Endothelial cell (in vitro differentiated cells): ENCODE measurements at places on chromosomes 5 and 9. TPM values are rescaled to one million over a fixed set of nuclear protein-coding genes. Genes with fewer than 3 reads are reported as not detected.
A peak's percentile ranks its signal among the peaks of the same experiment; 100 is the strongest.

DNA sequence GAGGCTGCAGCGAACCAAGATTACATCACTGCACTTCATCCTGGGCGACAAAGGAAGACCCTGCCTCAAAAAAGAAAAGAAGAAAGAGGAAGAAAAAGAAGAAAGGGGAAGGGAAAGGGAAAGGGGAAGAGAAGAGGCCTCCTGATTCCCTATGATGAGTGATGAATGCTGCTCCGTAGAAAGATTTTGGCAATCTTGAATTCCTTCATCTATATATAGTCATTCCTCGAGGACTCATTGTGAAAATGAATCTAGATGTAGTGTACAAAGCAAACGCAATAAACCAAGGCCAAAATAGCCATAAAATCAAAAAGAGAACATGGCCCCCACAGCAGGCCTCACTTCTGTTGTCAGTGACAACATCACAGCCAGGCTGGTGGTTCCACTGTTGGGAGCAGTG is 218.0 kb downstream of the DCP2 start:
- DNase-seq, result no peak
- H3K27me3 ChIP-seq, result peaks cover 4% of the 10 kb centered on the region
- peak overlapping the region; percentile 43 for H3K4me3 ChIP-seq
- no peak overlapping the region for H3K27ac ChIP-seq
- H3K36me3 ChIP-seq, result peaks cover 22% of the 10 kb centered on the region

- no peak overlapping the region for H3K4me3 ChIP-seq
- H3K27ac ChIP-seq, result no peak overlapping the region
- H3K36me3 ChIP-seq, result no peaks in the 10 kb centered on the region
- H3K4me1 ChIP-seq, result peaks cover 2% of the 10 kb centered on the region
- no peaks in the 10 kb centered on the region for H3K27me3 ChIP-seq
Measured at GRCh38 chr9:72681283-72681630, 159.8 kb downstream of the TMC1 start.

DNA sequence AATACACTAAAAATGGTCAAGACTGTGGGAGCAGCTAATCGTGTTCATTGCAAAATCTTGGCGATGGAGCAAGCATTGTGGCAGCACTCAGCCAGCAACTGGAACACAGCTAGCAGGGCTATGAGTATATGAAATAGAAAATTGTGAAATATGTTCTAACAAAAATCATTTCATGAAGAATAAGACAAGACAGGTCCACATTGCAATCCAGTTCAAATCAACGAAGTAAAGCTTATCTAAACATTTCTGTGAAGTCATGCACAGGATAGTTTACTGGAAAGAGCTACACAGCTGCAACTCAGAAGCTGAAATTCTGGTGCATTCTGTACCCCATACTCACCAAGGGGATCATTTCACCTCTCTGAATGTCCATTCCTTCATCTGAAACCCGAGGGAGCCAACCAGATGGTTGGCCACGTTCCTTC is 5.3 kb upstream of the NFIL3 start:
- H3K36me3 ChIP-seq, result peaks cover 9% of the 10 kb centered on the region
- no peak for DNase-seq
- H3K27me3 ChIP-seq, result peaks cover 5% of the 10 kb centered on the region
- no peak overlapping the region for H3K27ac ChIP-seq
- peaks cover 6% of the 10 kb centered on the region for H3K4me1 ChIP-seq

DNA sequence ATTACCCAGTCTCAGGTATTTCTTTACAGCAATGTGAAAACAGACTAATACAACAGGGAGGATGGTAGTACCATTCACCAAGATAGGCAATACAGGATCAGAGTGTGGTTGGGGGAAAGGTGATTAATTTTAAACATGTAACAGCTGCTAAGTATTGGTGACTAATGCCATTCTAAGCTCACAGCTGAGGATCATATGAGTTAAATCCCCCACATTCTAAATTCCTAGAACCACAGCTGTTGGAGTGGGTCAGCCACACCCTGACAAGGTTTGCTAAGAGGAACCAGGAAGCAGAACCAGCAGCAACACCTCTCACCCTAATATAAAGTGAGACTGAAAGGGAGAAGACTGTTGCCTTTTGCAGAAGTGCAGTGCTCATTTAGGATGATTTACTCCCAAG is 24.8 kb downstream of the HSPB3 start:
- no peak overlapping the region for H3K27ac ChIP-seq
- H3K4me1 ChIP-seq, result no peaks in the 10 kb centered on the region
- DNase-seq, result no peak

Gene SPEF2
- total RNA-seq, result 3.4 TPM

Gene PCDHB13
- 7.1 TPM for total RNA-seq

Gene PPP3R2
- total RNA-seq, result 2.2 TPM
